ENCODE measurements at places on chromosomes 2 and 18.

DNA sequence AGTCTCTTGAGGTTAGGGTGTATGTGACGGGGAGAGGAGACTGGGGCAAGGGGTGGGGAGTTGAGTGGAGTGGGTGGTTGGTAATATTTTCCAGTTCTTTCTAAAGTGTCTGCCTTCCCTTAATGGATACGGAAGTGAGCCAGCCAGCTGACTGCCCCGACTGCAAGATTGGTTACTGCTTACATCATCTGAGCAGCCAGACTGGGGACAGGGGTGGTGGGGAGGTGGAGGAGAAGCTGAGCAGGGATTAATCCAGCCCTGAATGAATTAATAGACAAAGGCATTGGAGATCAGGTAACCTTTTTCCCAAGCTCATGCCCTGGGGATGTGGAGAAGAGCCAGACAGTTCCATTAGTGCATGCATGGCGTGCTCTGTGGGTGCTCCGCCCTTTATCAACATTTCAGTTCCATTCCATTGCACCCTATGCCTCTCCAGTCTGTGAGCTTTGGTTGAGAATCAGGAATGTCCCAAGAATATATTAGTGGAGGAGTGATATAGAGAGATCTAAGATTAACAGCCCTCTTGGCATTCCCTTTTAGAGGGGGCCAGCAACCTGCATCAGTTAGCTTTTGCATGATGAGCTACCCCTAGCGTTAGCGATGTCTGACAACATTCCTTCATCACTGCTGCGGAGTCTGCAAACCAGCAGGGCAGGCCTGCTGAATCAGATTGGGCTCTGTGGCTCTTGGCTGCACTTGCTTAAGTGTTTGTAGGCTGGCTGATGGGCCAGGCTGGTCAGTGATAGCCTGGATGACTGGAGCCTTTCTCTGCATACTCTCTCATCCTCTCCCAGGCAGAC is 67.4 kb downstream of the TNP1 start:
- no peak for DNase-seq

DNA sequence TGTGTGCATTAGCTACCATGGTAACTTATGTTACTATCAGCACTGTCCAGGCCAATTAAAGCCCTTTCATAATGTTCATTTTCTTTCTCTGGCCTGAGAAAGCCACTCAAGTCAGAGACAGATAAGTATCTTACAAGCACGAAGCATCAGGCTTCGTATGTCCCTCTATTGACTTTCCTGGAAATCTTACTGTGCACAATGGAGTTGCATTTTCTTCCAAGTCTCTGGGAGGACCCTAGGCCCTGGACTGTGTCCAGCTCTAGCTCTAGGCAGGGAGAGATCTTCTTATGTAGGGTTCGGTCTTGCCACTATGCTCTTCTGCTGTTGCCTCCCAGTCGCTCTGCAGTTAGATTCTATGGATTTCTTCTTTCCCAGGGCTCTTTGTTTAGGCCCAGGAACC is 40.0 kb upstream of the ITGA6 start:
- DNase-seq: no peak

DNA sequence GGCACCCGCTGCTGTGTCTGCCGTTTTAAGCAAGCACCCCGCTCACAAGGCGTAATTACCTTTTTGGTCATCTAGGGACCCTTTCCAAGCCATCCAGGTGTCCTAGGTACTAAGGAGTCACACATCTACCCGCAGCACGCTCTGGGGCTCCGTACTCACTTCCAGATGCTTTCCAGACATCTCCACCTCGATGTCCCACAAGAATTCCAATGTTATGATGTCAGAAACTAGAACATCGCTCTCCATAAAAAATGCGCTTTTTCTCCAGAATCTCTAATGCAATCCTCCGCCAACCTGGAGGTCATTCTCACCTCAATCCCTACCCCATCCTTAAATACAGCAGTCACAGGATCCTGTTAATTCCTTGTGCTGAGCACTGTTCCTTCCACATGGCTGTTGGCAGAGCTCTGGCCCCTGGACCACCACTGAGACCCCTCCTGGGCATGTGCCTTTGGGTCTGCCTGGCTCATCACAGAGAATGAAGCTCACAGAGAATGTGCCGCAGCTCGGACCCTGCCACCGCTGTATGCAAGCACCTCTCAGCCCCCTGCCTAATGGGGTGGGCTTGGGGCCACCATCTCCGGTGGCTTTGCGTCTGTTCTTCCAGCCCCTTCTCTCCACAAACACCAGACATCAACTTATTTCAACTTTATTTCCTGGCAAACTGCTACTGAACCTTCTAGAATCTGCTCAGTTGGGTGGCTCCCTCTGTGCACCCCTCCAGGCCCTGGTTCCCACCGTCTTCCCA is 4.6 kb upstream of the PXDN start:
- no peak for DNase-seq

- DNase-seq: no peak
Measured at GRCh38 chr18:10838553-10838952, 310.8 kb downstream of the PIEZO2 start.

- no peak for DNase-seq
Measured at GRCh38 chr2:226732478-226733188, 67.0 kb downstream of the IRS1 start.

- no peak for DNase-seq
Measured at GRCh38 chr18:78423811-78424210, 555.8 kb upstream of the SALL3 start.

- no peak for DNase-seq
Measured at GRCh38 chr18:54772056-54772455, 56.2 kb upstream of the RAB27B start.

GRCh38 chr2:234391625-234392024 is 105.3 kb downstream of the ARL4C start:
- no peak for DNase-seq

DNA sequence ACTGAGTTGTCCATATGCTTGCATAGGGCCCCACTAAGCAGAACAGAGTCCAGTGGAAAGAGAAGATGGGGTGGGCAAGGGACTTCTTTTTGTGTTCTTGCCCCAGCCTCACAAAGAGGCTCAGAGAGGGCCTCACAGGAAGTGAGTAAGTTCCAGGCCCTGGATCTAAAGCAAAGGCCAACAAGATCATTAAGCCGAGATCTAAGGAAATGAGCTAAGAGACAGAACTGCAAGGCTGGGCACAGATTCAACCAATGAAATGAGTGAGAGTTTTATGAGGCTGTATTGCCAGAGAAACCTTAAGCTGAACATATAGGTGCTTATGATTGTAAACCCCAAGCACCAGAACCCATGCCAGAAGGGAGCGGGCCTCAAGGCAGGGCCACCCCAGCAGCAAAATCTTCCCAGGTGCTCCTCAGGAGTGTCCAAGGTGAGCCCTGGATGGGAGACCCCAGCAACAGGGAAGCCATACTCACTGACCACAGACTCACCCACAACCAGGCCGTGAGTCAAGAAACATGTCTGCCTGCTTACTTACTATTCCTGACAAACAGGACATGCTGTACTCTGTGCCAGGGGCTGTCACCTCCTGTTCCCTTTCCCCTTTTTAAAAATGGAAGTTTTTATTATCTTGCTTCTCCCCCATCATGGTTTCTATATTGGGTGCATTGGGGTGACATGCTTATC is 40.2 kb downstream of the SLC14A1 start:
- no peak for DNase-seq

DNA sequence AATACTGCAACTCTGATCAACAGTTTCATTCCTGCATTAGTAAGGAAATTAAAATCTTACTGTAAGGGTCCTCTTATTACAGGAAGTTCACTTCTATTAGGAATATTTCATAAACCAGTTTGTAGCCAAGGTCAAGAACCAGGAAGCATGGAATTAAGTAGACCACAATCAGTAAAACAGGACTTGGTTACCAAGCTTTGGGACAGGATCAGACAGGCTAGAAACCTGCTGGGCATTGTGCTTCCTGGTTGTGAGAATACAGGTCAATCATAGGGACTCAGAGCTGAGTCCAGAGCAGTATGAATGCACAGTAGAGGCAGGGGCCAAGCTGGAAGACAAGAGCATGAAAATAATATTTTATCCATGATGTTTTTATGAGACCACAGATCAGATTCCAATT is 248.0 kb downstream of the IKZF2 start:
- DNase-seq: no peak

- no peak for DNase-seq
Measured at GRCh38 chr2:42298996-42299754, 61.8 kb downstream of the COX7A2L start.

- DNase-seq: no peak
Measured at GRCh38 chr2:241898463-241899270, 29.1 kb downstream of the RTP5 start.

GRCh38 chr2:174902506-174903263 is 102.5 kb downstream of the CHN1 start:
- DNase-seq: no peak

GRCh38 chr2:134431838-134432434 is 178.1 kb downstream of the MGAT5 start:
- no peak for DNase-seq

DNA sequence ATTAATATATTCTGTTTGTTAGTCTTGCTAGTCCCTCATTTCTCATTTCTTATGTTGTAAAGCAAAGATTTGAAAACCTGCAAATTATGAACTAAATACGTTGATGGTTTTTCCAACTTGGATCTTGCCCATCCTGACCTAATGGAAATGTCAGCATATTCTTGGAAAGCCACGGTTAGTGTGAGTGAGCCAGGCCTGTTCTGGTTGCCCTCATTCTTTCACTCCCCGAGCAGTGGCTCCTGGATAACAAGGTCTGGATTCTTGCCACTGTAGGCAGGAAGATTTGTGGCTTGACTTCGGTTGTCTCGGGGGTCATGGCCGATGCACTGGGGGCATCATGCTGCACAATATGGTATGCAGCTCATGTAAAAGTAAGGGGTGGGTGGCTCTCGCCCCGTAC is 359.1 kb downstream of the MEIS1 start:
- DNase-seq: no peak

GRCh38 chr2:20382965-20383810 is 32.5 kb upstream of the PUM2 start:
- no peak for DNase-seq

DNA sequence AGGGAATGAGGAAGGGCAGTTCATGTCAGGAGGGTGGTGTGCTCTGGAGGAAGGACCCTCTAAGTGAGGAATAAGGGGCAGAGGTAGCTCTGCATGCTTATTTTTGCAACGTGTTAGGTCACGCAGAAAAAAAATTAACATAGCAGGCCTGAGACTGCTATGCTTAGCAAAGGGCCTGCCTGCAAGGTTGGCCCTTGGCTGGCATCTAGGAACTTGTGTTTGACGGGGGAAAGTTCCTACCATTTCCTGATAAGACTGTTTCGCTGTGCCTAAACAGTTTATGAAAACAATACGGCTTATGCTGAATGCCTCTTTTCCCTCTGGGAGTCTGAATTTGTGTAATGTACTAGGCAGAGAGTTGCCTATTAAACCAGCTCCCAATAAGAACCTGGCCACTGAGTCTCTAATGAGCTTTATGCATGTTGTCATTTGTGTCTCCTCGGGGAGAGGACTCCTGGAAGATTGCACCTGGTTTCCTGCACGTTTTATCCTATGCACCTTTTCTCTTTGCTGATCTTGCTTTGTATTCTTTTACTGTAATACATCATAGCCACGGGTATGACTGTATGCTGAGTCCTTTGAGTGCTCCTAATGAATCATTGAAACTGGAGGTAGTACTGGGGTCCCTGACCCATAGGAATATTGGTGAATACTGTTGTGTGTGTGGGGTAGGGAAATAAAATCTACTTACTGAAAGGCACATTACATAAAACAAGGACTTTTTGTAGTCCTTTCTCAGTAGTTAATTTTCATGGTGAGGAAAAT is 169.0 kb downstream of the PRPF40A start:
- no peak for DNase-seq

GRCh38 chr2:241066171-241066892 is 35.8 kb downstream of the MTERF4 start:
- DNase-seq: no peak

GRCh38 chr2:124281541-124281940 is 256.5 kb downstream of the CNTNAP5 start:
- DNase-seq: no peak

GRCh38 chr2:79512442-79513401 is at the start of gene CTNNA2:
Gene CTNNA2, plus strand, starts transcription at chr2:79513051.
- peak; percentile 81 for DNase-seq

DNA sequence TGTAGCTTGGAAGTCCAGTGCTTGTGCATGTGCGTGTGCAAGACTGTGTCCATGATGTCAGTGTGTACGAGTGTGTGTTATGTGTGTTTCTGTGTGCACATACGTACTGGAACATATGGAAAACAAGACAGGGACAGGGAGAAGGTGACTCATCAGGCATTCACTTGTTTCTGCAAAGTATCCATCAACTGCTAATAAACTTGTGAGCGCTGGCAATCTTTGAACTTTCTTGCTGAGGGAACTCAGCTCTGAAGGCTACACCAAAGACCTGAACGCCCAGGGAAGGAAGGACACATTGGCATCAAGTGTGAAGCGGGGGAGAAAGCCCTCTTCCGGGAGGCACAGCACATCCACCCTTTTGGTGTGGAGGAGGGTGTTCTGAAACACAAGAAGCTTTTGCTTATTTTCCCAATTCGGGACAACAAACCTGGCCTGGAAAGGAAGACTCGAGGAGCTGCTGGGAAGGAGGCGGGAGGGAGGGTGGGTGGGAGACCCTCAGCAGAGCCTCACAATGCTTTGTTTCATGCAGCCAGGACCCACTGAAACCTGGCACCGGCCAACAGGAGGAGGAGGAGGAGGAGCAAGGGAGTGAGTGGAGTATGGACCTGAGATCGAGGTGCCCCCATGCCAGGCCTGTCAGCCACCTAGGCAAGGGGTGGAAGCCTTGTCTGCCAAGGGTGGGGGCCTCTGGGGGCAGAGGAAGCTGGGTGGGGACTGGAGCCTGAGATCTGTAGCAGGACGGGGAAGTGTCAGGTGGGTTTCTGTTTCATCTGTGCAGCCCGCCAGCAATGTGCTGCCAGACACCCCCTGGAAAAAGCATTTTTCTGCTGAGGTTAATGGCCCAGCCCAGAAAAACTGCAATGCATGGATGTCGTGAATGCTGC is 26.8 kb downstream of the SMAD7 start:
- DNase-seq: no peak
